ENCODE measurements at places on chromosomes 5 and 9. TPM values are rescaled to one million over a fixed set of nuclear protein-coding genes. Genes with fewer than 3 reads are reported as not detected.

Gene GPR150
- total RNA-seq: 0.52 TPM

Gene CDH9
- total RNA-seq: not detected

Gene SV2C
- not detected for total RNA-seq

Gene IFNA21
- not detected for total RNA-seq

Gene PHF24
- 0.30 TPM for total RNA-seq

Gene GABRA1
- not detected for total RNA-seq

Gene PLAC8L1
- total RNA-seq: 0.36 TPM

- no peaks in the 10 kb centered on the region for H3K36me3 ChIP-seq
- no peaks in the 10 kb centered on the region for H3K4me1 ChIP-seq
Observed at GRCh38 chr9:107952773-107953172, 463.2 kb upstream of the KLF4 start.

DNA sequence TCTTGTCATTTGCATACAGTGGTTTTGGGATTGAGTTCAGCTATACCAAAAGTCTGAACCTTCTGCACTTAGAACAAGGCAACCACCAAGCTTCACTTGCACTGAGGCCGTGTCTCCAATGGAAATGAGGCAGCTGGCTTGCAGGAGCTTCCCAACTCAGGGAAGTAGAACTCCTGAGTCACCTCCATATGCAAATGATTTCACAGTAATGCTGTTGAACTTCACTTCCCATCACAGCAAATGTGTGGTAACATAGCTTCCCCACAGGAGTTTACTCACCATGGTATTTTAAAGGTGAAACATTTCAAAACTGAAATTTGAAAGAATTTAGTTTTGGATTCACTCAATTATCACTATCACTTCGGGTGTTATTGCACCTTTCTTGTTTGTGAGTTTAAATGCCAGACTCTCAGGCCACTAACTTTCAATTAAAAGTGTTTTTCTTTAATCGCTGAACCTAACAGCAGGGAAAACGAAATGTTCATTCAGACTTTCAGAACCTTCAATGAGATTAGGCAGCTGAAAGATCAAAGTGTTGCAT lies 9.0 kb downstream of the CD274 start:
- peak overlapping the region; percentile 11 for H3K4me3 ChIP-seq
- peaks cover 71% of the 10 kb centered on the region for H3K36me3 ChIP-seq
- peak overlapping the region; percentile 65 for H3K27ac ChIP-seq
- no peaks in the 10 kb centered on the region for H3K27me3 ChIP-seq

DNA sequence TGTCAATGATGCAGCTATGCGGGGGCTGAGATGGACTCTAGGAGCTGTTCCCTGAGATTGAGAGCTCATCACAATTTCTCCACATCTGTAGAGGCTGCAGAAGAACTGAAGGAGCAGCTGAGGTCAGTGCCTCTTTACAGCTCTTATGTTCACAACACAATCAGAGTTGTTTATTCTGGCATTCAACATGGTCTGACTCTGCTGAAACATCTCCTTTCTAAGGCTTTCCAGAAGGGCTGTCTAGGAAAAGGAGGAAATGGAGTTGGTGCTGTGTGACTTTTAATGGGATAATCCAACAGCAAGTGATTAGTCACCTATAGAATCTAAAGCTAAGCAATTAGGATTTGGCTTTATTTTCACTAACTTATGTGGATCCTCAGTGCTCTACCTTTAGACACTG lies 6.0 kb downstream of the POU5F2 start:
- no peak for DNase-seq
- no peak overlapping the region for H3K27ac ChIP-seq
- no peaks in the 10 kb centered on the region for H3K27me3 ChIP-seq
- H3K4me1 ChIP-seq: no peaks in the 10 kb centered on the region

GRCh38 chr9:618478-618877 lies 223.0 kb upstream of the DMRT1 start:
- H3K27ac ChIP-seq: no peak overlapping the region
- no peaks in the 10 kb centered on the region for H3K4me1 ChIP-seq
- no peak for DNase-seq
- no peaks in the 10 kb centered on the region for H3K36me3 ChIP-seq

DNA sequence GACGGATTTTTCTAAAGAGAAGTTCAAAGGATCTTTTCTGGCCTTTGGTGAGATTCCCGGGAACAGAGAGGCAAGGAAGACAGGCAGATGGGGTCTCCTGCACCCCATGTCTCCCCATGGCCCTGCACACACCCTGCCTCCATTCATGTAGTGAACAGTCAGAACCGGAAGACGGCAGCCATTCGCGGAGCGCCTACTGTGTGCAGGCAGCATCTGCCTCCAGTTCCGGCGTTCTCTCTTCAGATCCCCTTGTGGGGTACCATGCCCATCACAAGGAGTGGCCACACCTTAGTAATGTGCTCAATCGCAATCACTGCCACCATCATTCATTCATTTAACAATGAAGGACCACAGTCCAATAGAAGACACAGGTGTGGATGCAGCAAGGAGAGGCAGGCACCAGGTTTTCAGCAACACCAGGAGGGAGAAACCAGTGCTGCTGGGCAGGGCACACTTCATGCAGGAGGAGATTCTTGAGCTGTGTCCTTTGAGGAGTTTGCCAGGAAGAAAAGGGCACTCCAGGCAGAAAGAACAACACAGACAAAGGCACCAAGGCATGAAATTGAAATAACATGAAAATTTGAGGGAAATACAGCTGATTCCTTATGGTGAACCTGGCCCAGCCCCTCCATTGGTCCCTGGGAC lies 171.5 kb upstream of the PHYKPL start:
- no peak overlapping the region for H3K27ac ChIP-seq
- no peak overlapping the region for H3K4me3 ChIP-seq
- H3K4me1 ChIP-seq: no peaks in the 10 kb centered on the region
- H3K27me3 ChIP-seq: peaks cover 3% of the 10 kb centered on the region
- peaks cover 3% of the 10 kb centered on the region for H3K36me3 ChIP-seq

DNA sequence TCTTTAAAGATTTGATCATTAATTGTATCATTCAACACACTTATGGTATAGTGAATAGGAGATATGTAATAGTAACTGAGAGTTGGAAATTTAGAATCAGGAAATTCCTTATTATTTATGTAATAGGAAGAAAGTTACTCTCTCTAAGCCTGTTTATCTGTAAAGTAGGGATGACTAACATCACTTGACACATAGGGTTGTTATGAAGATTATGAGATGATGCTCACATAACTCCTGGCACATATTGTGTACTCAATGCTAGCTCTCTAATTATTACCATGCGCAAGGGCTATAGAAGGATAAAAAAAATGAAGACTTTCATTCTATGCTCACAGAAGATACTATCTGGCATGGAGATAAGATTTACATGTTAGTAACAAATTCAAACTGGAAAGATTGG lies 149.9 kb downstream of the ISOC1 start:
- H3K36me3 ChIP-seq: no peaks in the 10 kb centered on the region
- H3K4me1 ChIP-seq: no peaks in the 10 kb centered on the region
- DNase-seq: no peak

- DNase-seq: no peak
- peaks cover 16% of the 10 kb centered on the region for H3K27me3 ChIP-seq
- peaks cover 14% of the 10 kb centered on the region for H3K36me3 ChIP-seq
- no peaks in the 10 kb centered on the region for H3K4me1 ChIP-seq
- H3K4me3 ChIP-seq: no peak overlapping the region
Observed at GRCh38 chr5:86626149-86626548, 8.4 kb downstream of the COX7C start.

- no peak overlapping the region for H3K27ac ChIP-seq
- no peaks in the 10 kb centered on the region for H3K4me1 ChIP-seq
- no peak for DNase-seq
- no peaks in the 10 kb centered on the region for H3K27me3 ChIP-seq
Observed at GRCh38 chr9:134835448-134835847, 45.2 kb upstream of the FCN2 start.

GRCh38 chr5:135137146-135137915 lies 103.3 kb upstream of the PITX1 start:
- no peaks in the 10 kb centered on the region for H3K4me1 ChIP-seq
- no peak overlapping the region for H3K4me3 ChIP-seq
- H3K27me3 ChIP-seq: peaks cover 6% of the 10 kb centered on the region

DNA sequence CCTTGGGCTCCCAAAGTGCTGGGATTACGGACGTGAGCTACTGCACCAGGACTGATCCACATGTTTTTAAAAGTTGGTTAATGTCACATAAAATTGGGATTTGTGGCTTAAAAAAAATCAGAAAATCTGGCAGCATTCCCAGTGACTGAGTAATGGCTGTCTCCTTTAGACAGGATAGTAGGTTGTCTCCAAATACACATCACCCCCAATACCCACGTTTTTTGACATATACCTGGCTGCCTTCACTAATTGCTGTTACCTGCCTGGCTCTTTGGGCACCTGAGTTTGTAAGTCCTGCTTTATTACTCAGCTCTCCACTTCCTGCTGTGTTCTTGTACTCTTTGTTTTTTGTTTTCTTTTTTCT lies 84.8 kb downstream of the KDM4C start:
- no peaks in the 10 kb centered on the region for H3K27me3 ChIP-seq
- H3K27ac ChIP-seq: no peak overlapping the region
- H3K4me3 ChIP-seq: no peak overlapping the region
- DNase-seq: no peak

DNA sequence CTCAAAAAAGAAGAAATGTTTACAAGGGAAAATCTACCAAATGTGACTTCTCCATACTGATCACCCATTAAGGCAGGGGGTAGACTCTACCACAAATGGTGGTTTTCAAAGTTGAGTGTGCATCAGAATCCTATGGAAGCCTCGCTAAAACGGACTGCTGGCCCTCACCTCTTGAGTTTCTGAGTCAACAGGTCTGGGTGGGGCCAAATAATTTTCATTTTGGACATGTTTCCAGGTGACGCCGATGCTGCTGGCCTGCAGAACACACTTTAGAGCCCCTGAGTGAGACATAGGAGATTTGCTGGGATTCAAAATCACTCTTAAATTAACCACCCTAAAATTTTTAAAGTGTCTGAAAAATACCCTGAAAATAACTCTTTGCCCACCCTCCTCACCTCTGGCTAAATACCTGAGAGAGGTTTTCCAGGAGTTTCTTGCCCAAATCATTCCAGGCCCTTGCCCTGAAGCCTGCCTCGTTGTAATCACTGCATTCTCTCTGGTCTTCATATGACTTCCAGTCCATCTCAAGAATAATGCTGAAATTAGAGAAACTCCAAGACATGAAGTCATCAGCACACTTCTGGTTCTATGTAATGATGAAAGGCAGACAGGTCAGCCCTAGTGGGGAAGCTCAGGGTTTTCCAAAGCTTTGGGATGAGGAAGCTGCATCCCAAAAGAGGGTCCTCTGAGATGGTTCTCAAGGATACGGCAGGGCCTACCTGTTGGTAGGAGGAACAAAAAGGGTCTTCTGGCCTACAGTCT lies 18.2 kb downstream of the C9orf152 start:
- H3K27ac ChIP-seq: no peak overlapping the region
- no peaks in the 10 kb centered on the region for H3K36me3 ChIP-seq
- no peaks in the 10 kb centered on the region for H3K4me1 ChIP-seq
- no peak overlapping the region for H3K4me3 ChIP-seq
- DNase-seq: no peak

DNA sequence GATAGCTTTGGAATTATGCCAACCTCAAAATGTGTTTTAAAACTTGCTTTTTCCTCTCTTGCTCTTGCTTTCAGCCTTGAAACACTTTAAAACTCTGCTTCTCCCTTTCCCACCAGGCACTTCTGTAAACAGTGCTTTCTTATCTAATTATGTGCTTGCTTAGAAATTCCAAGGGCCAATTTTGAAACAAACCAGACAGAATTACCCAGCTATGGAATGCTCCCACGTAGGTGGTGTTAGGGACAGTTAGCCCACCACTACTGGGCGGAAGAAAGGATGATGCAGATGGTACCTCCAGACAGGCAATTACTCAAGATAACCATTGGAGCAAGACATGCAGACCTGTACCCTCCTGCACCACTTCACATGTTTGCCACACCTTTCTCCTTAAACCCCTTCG lies 523.0 kb upstream of the PTPRD start:
- H3K36me3 ChIP-seq: no peaks in the 10 kb centered on the region
- no peak for DNase-seq
- H3K27ac ChIP-seq: no peak overlapping the region
- H3K4me1 ChIP-seq: no peaks in the 10 kb centered on the region
- H3K4me3 ChIP-seq: no peak overlapping the region
- no peaks in the 10 kb centered on the region for H3K27me3 ChIP-seq

GRCh38 chr9:2337627-2338026 lies 284.0 kb upstream of the VLDLR start:
- no peak overlapping the region for H3K27ac ChIP-seq
- H3K4me3 ChIP-seq: no peak overlapping the region
- peaks cover 4% of the 10 kb centered on the region for H3K27me3 ChIP-seq
- H3K4me1 ChIP-seq: no peaks in the 10 kb centered on the region

- H3K36me3 ChIP-seq: no peaks in the 10 kb centered on the region
- H3K4me3 ChIP-seq: no peak overlapping the region
- no peaks in the 10 kb centered on the region for H3K4me1 ChIP-seq
- no peaks in the 10 kb centered on the region for H3K27me3 ChIP-seq
- no peak overlapping the region for H3K27ac ChIP-seq
Observed at GRCh38 chr9:107784235-107784958, 294.8 kb upstream of the KLF4 start.

GRCh38 chr9:131695836-131696460 lies 43.9 kb downstream of the RAPGEF1 start:
- peaks cover 14% of the 10 kb centered on the region for H3K36me3 ChIP-seq
- no peaks in the 10 kb centered on the region for H3K27me3 ChIP-seq
- no peak overlapping the region for H3K27ac ChIP-seq

DNA sequence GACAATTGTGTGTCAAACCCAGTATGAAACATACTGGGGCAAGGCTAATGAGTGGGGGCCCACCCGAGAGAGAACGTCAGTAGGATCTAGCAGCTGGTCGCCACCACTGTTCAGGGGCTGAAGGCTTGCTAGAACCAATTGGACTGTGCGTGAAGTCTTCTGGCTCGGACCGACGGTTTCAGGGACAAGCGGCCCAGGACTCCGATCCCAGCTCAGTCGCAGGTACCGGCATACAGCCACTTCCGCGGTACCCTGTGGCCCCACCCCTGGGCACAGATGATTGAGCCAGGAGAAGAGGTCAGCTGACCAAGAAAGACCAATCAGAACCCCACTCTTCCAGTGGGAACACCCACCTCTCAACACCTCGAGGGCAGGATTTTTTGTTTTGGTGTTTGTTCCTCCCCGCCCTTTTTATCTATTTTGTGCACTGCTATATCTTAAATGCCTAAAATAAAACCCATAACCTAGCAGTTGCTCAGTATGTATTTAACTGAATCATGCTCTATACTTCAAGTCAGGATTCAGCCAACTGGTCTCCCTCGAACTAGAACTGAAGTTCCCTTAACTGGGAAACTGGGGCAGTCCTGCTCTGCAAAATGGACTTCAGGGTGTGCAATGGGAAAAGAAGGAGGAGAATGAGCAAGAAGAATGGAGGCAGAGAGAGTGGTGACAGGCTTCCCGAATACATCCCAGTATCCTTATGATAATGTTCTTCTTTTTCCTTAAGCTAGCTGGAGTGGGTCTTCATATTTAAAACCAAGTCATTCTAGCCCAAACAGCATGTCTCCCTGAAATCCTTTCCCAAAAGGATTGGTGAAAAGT lies 21.1 kb upstream of the CPEB4 start:
- H3K36me3 ChIP-seq: no peaks in the 10 kb centered on the region
- no peak for DNase-seq
- no peaks in the 10 kb centered on the region for H3K27me3 ChIP-seq
- no peak overlapping the region for H3K4me3 ChIP-seq
